ENCODE measurements at places on chromosomes 6 and 20. TPM values are rescaled to one million over a fixed set of nuclear protein-coding genes. Genes with fewer than 3 reads are reported as not detected.

- DNase-seq: no peak
These were observed 213.7 kb downstream of the SYNE1 start for GRCh38 chr6:152423216-152424103.

DNA sequence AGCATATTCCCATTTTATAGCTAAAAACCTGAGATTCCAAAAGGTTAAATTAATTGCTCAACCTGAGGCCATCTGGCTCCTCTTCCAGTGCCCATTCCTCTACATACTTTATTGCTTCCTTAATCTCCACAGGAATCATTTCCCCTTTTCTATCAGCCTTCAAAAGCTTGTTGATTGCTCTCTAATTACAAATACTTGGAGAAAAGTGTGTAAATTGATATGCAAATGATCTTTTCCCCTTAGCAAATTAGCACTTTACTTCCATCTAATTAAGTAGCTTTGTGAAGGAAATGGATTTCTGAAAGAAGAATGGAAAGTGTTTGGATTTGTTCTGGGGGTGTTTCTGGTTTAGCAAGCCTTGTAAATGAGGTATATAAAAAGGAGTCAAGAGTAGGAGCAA is 323.3 kb downstream of the GRIK2 start:
- no peak for DNase-seq

Gene PI3
- not detected for total RNA-seq

GRCh38 chr20:48019496-48019895 is 234.2 kb upstream of the SULF2 start:
- DNase-seq: no peak

Gene CYP21A2
- 0.04 TPM for total RNA-seq

GRCh38 chr6:109864050-109864449 is 114.1 kb upstream of the GPR6 start:
- DNase-seq: no peak

Gene ALDH8A1
- 1.1 TPM for total RNA-seq

GRCh38 chr20:1877609-1878200 is 17.5 kb upstream of the SIRPA start:
- DNase-seq: no peak

Gene ESF1
- total RNA-seq: 12.5 TPM

DNA sequence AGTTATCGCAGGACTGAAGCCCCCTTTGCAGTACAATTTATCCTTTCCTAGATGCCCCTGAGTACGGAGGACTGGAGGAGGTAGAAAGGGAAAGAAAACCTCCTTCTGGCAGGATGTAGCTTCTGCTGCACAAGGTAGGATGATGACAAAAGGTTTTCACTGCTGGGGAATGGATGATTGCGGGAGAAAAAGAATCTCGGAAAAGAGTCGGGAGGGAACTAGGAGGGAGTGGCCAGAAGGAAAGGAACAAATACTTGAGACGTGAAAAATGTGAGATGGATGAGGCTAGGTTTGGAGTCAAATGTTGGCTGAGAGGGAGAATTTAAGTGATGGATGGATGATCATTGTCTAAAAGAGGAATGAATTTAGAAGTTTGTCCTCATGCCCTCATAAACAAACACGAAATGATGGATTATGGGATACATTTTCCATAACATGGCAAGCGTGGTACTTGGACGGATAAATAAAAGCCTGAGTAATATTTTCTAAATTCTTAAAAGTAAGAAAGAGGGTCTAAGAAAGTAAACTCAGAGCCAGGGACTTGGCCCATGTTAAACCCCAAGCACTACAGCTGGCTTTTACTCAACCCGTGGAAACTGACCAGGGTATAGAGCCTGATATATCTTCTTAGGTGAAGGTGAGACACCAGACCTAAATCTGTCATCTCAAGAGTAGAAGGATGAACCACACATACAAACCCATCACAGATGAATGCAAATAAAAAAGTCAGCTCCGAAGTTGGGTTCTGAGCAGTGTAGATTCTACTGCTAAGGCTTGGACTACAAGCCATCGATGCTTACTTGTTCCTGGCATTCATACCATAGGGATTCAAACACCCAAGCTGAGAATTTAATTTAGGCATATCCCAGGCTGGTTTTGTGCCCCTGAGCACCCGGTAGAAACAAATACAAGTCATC is 72.4 kb downstream of the HFE start:
- peak; percentile 68 for DNase-seq

GRCh38 chr6:140794544-140794943 is 1338.2 kb upstream of the GJE1 start:
- no peak for DNase-seq

Gene OSTM1
- 16.5 TPM for total RNA-seq

Gene FKBP1A
- 72.7 TPM for total RNA-seq

Gene OTOR
- total RNA-seq: 0.35 TPM

DNA sequence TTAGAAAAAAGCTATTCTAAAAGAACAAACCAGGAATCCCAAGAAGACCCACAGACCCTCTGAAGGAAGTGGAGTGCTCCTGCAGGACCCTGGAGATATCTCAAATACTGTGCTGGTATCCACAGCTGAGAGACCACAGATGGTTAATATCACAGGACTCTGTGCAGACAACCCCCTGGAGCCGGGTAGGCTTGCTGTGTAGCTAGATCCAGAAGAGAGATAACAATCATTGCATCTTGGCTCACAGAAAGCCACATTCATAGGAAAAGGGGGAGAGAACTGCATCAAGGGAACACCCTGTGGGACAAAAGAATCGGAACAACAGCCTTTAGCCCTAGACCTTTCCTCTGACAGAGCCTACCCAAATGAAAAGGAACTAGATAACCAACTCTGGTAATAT is 689.5 kb downstream of the PHF3 start:
- no peak for DNase-seq

- DNase-seq: no peak
These were observed 10.1 kb downstream of the KPNA5 start for GRCh38 chr6:116691154-116691553.

GRCh38 chr6:5562277-5562676 is 301.0 kb downstream of the FARS2 start:
- DNase-seq: no peak
